Tibial nerve (tissue), 4 donors: ENCODE measurements at places on chromosomes 12 and 14.

DNA sequence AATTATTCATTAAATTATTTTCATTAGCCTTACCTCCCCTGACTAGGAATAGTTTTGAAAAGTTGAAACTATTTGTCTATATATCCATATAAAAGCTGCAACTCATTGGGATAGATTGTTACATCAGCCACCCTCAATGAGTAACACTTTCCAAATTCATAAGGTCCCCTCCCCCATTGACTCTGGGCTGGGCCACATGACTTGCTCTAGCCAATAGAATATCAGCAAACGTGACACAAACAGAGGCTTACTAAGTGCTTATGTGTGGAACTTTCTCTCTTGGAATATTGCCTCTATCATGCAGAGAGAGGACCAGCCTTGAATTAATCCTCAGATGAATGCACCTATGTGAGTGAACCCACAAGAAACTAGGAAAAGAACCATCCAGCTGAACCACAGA, 213.7 kb downstream of the CCDC59 start:
- DNase-seq: no peak

- no peak for DNase-seq
These were observed 461.4 kb upstream of the SYT1 start for GRCh38 chr12:78403136-78403535.

DNA sequence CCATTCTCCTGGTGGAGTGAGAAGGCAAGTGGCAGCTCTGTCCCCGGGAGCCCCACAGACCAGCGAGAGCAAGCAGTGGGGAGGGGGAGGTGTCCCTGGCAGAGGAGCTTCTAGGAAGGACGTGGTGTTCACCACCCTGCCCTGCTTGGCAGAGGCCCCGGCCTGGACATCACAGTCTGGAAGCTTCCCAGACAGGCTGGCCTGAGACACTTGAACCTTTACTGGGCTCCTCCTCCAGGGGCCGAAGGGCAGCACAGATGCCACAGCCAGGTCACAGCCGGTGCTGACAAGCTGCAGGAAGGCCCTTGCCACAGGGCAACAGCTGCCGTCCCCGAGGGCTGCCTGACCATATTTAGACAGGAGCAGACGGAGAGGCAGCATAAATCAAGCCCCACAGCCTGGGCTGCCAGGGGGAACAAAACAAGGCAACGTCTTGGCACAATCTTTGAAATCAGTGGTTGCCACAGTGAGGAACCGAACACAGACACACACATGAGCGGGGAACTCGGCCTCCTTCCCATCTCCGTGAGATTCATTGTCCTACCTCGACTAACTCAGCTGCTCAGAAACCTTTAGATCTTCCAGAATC, 28.5 kb downstream of the PRIMA1 start:
- DNase-seq: no peak

GRCh38 chr14:52960627-52961026, 9.8 kb upstream of the FERMT2 start:
- DNase-seq: no peak

DNA sequence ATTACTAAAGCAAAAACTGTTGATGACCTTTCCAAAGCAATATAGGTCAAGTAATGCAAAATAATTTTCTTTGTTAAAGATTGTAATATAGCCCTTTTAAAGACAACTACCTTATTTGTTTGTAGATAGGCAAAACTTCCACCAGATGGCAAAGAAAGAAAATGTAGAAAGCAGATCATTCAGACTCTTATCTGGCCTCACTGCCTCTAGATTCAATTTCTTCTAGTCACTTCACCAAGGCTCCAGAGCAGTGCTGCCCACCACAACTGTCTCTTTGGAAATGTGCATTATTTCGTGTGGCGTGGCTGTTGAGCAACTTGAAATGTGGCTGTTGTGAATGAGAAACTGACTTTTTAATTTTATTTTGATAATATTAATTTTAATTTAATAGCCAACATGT, 127.1 kb downstream of the ITPR2 start:
- DNase-seq: no peak

GRCh38 chr12:76318773-76319594, 29.2 kb downstream of the BBS10 start:
- no peak for DNase-seq

GRCh38 chr12:71941174-71941573, 2.5 kb downstream of the TPH2 start:
- no peak for DNase-seq

GRCh38 chr12:3292677-3293412, 198.2 kb upstream of the PRMT8 start:
- no peak for DNase-seq

DNA sequence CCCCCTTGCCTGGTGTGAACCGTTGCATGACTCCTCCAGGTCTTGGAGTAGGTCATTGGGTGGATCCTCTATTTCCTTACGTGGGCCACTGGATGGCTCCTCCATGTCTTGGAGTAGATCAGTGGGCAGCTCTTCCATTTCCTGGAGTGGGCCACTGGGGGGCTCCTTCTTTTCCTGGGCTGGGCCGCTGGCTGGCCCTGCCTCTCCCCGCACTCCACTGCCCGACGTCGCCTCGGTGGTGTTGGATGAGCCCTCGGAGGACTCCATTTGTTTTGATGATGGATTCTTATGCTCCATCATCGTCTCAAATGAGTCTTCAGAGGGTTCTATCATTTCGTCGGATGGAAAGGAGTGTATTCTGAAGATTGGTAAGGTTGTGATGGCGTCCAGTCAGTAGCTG, 19.1 kb downstream of the RTL1 start:
- DNase-seq: no peak
